ENCODE measurements at places on chromosomes 6 and 20.

DNA sequence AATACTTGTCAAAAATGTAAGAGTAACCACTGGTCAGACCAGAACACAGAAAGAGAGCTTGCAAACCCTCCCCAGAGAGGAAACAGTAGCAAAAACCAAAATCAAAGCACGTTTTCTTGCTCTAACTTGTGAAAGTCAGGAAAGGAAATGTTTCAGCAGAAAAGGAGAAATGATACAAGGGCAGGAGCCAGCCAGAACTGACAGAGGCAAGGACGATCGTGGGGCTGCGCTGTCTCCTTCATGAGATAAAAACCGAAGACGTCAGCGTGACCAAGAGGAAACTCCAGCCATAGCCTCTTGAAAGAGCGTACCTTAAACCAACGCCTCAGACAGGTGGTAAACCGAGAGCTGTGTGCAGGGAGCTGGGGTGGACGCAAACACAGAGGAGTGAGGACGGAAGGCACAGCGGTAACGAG lies 27.5 kb downstream of the LAMA5 start:
- DNase-seq: no peak

DNA sequence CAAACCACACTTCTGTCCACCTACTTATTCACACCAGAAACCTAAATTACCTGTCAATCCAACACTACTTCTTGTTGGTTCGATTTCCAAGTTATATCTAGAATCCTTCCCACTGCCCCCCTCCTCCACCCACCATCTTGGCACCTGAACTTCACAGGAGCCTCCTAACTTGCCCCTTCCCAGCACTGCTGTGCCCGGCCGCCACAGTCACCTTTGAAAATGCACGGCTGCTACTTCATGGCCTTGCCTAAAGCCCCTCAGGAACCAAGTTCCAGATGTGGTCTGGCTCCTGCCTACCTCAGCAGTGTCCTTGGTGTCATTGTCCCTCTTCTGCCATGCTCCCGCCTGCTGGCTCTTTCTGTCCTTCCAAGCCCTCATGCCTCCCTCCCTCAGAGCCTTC lies 31.2 kb downstream of the PKIG start:
- no peak for DNase-seq

GRCh38 chr6:42225029-42225339 lies 7.3 kb upstream of the MRPS10 start:
- DNase-seq: no peak

DNA sequence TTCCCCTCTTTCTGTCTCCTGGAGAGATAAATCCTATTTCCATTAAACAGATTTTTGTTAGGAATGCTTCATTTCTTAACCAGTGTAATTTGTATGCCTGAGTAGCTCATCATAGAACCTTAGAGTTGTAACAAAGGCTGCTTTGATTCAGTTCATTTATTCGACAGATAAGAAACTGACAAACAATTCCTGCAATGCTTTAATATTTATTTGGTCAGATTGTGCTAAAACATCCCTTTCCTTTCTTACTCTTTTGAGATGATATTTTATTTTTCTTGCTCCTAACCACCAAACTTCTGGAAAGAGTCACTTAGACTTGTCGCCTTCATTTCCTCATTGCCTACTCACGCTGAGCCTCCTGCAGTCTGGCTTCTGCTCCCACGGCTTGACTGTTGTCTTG lies 89.0 kb upstream of the SUPT3H start:
- DNase-seq: no peak

DNA sequence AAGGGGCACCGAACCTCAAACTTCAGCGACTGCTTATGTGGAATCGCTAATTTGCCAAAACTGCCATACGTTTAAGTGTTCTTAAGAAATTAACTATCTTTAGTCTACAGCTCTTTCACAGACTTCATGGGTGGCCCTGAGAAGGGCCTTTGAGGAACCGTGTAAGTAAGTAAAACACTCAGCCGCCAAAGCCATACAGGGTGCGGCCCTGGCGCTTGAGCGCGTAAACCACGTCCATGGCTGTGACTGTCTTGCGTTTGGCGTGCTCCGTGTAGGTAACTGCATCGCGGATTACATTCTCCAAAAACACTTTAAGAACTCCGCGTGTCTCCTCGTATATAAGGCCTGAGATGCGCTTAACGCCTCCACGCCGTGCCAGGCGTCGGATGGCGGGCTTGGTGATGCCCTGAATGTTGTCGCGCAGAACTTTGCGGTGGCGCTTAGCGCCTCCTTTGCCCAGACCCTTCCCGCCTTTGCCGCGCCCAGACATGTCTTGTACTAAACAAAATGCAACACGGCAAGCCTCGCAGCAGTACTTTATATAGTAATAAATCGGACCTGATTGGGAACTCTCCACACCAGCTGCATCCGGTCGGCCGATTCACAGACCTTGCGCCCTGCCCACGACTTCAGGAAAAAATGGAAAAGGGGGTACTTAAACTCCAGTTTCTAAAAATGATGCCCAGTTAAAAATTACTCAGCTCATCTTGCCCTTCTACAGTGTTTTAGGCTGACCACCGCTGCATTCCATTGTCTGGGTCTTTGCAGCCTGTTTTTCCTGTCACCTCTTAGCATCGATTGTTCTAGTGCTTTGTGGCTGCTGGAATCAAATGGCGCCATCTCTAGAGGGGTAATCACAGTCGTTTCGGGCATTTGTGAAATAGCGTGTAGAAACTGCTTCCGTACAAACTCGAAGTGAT lies 38.9 kb downstream of the OR2B2 start:
- no peak for DNase-seq

- DNase-seq: no peak
Measured at GRCh38 chr6:105058316-105058715, 101.4 kb downstream of the LIN28B start.

- no peak for DNase-seq
Measured at GRCh38 chr20:40278673-40279072, 410.4 kb downstream of the MAFB start.

DNA sequence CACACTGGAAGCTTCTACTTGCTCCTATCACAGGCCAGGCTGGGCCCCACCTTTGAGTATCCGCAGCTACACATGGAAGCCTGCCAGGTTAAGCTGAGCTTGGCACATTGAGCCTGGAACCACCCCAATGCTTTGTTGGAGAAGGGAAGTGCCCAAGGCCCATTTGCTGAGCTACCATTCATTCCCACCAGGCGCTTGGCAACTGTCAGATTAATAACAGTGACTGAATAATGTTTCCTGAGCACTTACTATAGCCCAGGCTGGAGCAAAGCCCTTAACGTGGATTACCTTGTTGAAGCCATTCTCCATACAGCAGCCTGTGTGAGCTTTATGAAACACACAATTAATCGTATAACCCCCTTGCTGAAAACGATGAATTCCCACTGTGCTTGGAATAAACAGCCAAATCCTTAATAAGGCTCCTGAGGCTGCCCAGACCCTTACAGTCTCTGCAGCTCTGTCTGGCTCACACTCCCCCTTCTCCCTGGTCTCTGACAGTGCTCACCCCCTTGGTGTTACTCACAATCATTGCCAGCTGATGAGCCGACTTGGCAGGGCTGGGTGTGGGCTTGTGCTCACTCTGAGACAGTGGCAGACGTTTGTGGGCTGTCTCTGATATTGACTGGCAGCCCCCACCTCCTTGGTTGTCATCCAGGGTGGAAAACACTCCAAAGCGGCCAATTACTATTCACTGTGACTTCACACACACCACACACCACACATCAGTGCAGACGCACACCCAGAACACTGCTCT lies 357.1 kb downstream of the MAFB start:
- no peak for DNase-seq

DNA sequence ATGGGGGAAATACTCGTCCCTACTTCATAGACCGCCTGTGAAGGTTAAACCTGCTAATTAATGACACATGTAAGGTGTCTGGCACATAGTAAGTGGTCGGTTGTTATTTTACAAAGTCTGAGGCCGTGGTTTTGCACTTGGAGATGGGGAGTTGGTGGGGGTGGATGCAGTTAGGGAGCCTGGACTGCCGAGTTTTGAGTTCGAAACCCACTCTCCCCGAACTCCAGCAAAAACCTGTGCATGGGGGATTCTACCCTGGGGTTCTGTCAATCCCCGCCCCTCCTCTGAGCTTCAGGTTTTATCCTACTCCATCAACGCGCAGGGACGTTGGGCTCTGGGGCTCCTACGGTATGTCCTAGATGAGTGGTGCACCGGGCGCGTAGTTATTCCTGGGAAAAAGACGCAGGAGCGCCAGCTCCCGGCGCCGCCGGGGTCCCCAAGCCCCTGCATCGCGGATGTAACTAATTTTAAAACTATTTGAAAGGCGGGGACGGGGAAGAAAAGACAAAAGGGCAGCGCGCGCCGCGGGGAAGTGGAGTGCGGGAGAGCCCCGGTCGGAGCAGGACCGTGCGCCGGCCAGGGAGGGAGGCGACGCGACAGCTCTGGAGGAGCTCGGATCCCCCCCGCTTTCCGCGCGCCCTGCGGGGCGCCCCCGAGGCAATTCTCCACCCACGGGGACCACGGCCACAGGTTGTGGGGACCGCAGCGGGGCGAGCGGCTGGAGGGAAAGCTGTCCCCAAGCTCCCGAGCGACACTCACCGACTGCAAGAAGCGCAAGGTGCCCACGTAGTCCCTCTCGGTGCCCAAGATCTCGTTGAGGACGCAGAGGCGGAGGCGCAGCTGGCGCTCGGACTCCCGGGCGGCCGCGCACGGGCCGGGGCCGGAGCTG lies 672 bp downstream of the PREX1 start:
- no peak for DNase-seq

DNA sequence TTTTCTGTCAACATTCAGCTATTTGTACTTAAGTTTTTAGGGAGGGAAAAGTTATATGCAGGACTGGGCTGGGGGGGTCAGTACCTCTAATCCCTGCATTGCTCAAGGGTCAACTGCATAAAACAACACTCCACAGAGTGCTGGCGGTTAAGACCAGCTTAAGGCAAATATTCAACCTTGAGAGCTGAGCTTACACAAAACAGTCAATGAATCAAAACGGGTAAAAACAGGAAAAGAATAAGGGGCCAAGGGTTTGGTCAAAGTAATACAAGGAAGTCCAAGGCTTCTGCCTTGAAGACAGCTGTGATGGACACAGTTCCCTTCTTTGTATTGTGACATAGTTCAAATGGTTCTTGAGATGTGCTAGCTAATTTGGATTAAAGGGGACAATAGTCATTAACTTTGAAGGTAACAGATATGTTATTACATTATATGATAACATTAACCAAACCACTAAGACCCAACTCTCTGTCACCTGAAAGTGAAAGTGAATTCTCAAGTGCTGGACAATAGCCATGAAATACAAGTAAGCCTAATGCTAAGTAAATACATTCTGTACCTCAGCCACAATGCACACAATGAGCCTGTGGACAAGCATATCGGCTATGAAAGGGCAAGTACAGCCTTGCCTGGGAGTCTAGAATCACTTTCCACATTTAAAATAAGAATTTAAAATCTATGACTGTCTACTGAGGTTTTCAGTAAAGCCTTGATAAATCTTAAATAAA lies 106.8 kb downstream of the PDE10A start:
- no peak for DNase-seq

DNA sequence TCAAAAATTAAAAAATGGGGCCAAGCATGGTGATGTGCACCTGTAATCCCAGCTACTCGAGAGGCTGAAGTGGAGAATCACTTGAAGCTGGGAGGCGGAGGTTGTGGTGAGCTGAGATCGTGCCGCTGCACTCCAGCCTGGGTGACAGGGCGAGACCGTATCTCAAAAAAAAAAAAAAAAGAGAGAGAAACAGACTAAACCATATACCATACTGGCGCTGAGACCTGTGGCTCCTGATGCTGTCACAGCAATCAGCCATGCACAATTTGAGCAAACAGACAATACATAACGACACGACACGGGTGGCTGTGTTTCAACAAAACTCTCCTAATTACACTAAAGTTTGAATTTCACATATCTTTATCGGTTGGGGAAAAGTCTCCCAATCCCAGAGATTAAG lies 14.9 kb upstream of the CBFA2T2 start:
- no peak for DNase-seq

DNA sequence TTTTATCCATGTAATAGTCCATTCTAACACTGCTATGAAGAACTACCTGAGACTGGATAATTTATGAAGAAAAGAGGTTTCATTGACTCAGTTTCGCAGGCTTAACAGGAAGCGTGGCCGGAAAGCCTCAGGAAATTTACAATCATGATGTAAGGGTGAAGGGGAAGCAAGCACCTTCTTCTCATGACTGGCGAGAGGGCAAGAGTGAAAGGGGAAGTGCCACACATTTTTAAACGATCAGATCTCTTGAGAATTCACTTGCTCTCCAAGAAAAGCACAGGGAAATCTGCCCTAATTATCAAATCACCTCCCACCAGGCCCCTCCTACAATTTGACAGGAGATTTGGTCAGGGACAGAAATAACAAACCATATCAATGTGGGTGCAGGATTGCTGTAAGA lies 859.7 kb downstream of the EPHA7 start:
- no peak for DNase-seq

- no peak for DNase-seq
Measured at GRCh38 chr6:103797738-103798137, 1062.0 kb downstream of the HACE1 start.

- DNase-seq: peak; percentile 61
Measured at GRCh38 chr6:328136-328670, 35.9 kb downstream of the DUSP22 start.

GRCh38 chr6:37382994-37383765 lies 29.4 kb downstream of the RNF8 start:
- no peak for DNase-seq

GRCh38 chr20:61320691-61321425 lies 68.8 kb downstream of the CDH4 start:
- no peak for DNase-seq

DNA sequence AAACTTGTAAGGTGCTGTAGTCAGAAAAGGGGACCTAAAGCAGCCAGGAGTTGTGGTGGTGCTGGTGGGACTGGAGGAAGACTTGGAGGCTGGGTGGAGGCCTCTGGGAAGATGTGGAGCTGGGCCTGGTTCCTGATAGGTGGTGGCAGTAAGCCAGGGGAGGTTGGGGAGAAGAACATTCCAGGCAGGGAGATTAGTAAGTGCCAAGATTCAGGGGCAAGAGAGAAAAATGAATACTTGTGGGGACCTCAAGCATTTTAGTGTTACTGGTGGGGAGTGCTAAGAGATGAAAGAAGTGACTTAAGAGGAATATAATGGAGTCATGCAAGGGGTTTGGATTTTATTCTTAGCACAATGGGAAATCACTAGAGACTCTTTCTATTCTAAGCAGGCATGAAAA lies 79.0 kb upstream of the B3GAT2 start:
- DNase-seq: no peak

DNA sequence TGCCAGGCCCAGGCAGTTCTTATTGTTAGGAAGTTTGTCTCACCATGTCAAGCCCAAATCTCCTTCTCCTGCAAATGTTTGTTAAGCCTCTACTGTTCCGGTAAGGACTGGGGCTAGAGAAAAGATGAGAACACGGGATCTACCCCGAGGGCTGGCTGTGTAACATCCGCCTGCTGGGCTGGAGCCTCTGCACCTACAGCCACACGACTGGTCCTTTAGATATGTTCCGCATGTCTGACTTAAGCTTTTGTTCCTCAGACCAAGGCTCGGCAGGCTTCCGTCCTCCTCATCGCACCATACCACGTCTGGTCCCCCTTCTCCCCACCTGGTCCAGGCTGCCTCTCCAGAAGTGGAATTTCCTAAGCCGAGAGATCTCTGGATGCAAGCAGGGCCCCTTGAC lies 2.6 kb downstream of the GHRH start:
- DNase-seq: no peak
